Body of pancreas (tissue), 4 donors: ENCODE measurements at places on chromosomes 6 and 20. TPM values are rescaled to one million over a fixed set of nuclear protein-coding genes. Genes with fewer than 3 reads are reported as not detected.

GRCh38 chr6:73200247-73200646 is 25.0 kb downstream of the KHDC1L start:
- DNase-seq, result no peak

- DNase-seq, result no peak
These were observed 21.0 kb downstream of the KCNK5 start for GRCh38 chr6:39208223-39208739.

- no peak for DNase-seq
These were observed 106.6 kb downstream of the ATXN1 start for GRCh38 chr6:16654701-16655100.

NPEPL1 gene
- total RNA-seq, result 31.4 TPM

GRCh38 chr20:582204-582603 is 27.9 kb downstream of the TCF15 start:
- DNase-seq, result no peak

GRCh38 chr6:90368601-90369000 is 72.0 kb upstream of the BACH2 start:
- no peak for DNase-seq

E2F1 gene
- total RNA-seq, result 0.66 TPM

- DNase-seq, result no peak
These were observed 128.0 kb upstream of the MCHR2 start for GRCh38 chr6:100121854-100122609.

GRCh38 chr6:84785671-84786070 is 21.3 kb upstream of the TBX18 start:
- no peak for DNase-seq

HSPA12B gene
- 4.4 TPM for total RNA-seq

DNA sequence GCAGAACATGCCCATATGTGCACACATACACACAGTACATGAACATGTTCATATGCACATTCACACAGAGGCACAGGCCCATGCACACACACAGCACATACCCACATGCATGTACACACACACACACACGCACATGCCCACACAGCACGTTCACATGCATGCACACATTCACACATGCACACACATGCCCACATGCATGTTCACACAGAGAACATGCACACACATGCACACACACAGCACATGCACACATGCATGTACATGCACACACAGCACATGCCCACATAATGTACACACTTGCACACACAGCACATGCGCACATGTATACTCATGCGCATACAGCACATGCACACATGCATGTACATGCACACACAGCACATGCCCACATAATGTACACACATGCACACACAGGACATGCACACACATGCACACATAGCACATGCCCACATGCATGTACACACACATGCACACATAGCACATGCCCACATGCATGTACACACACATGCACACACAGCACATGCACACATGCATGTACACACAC is 25.9 kb downstream of the RNASET2 start:
- no peak for DNase-seq

FAM184A gene
- total RNA-seq, result 9.9 TPM
